ENCODE measurements at places on chromosomes 13 and 19.

DNA sequence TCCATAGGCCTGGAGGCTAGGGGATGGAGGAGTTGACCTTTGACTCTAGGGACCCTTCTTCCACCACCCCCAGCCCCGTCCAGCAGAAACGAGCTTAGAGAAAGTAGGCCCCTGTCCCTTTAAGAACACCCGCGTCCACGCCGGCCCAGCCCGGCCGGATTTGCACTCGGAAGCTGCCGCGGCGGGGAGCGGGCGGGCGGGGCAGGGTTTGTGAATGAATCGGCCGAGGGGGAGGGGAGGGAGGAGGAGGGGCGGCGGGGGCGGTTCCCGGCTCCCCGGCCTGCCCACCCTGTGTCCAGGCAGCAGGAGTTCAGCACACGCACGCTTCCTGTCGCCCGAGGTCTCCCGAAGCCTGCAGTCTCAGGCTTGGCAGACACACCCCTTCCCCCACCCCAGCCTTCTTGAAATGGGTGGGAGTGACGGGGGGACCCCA is 1.5 kb downstream of the UNC13A start:
- no peak for DNase-seq

DNA sequence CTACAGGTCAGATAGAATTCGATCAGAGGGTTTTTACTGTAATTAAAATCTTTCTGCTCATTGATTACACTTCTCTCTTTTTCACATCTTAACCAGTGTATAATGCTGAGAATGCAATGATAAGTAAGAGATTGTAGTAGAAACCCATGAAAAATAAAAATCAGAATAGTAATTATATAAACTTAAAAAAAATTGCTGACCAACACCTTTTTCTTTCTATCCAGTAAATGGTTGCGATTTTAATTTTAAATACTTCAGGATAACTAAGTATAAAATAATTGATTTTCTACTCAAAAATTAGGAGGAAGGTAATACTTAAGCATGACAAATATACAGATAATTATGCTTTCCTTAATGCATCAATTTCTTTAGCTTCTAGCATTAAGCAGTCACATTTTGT is 910.6 kb upstream of the GPC6 start:
- DNase-seq = no peak

- DNase-seq = no peak
Observed at GRCh38 chr19:13057744-13058143, 44.9 kb downstream of the LYL1 start.

- DNase-seq = peak; percentile 76
Observed at GRCh38 chr19:49149652-49150105, 5.5 kb downstream of the HRC start.

- DNase-seq = no peak
Observed at GRCh38 chr19:29393915-29394460, 131.8 kb upstream of the VSTM2B start.

DNA sequence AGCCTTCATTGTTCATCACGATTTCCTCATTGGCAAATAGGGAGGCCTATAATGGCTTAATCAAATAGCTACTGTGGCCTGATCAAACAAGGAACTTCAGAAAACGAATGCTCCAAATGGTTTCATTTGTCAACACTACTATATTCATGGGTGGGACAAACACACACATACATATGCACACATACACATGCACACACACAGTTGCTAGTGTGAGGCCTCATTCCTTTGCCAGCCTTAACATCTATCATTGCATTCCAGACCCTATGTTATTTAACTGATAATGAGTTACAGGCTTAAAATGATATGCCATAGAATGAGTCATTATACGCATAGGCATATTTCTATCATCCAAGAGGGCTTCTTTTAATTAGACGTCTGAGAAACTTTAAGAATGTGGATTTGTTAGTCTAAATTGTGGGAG is 140.2 kb downstream of the KLF5 start:
- DNase-seq = peak; percentile 11

- peak; percentile 17 for DNase-seq
Observed at GRCh38 chr19:49712397-49712859, 21.5 kb downstream of the CPT1C start.

DNA sequence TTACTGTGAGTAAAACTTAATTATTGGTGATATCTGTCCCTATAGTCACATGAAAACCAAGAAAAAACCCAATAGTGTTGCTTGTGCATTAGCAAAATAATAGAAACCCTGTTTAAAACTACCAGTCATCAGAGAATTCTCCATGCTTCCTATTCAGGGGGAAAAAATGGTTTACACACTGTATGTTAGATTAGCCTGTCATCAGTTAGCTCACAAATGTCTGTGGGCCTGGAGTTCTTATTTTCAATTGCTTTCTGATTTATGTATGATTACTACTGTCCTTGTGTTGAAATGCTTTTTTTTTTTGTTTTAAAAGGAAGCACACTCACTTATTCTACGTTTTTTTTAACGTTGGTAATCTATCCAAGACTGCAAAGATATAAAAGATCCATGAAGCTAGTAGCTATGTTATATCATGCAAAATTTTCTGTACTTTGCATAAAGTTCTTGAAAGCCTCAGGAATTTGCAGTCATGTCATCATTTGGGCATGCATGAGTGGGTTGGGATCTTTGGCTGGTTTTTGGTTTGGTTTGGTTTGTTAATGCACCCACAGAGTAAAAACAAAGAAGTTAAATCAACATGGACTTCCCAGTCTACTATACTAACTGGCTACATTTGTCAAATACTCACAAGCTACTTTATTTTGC is 25.9 kb downstream of the RXFP2 start:
- DNase-seq = no peak

GRCh38 chr19:10593820-10594637 is 6.9 kb upstream of the AP1M2 start:
- DNase-seq = no peak

GRCh38 chr13:50928102-50928501 is 18.5 kb downstream of the RNASEH2B start:
- DNase-seq = no peak

DNA sequence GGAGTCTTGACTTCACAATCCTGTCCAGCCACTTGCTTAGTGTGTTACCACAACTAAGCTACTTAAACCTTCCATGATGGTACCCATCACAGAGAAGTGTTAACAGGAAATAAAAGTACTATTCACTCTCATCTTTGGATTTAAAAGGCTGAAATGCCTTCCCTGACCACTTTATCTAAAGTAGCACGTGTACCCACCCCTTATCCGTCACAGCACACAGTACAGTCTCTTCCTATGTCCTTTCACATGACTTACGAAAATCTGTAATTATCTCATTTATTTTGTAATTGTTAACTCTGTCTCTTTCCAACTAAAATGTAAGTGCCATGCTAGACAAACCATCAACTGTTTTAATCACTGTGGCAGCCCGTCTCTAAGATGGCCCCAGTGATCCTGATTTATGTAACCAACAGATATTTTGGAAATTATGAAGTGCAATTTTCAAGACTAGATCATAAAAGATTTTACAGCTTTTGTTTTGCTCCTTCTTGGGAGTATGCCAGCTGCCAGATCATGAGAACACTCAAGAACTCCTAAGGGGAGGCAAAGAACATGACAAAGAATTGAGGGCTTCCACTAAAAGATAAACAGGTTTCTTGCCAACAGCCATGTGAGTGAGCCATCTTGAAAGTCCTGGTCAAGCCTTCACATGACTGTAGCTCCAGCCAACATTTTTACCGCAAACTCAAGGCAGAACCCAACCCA is 44.9 kb downstream of the DIAPH3 start:
- no peak for DNase-seq

DNA sequence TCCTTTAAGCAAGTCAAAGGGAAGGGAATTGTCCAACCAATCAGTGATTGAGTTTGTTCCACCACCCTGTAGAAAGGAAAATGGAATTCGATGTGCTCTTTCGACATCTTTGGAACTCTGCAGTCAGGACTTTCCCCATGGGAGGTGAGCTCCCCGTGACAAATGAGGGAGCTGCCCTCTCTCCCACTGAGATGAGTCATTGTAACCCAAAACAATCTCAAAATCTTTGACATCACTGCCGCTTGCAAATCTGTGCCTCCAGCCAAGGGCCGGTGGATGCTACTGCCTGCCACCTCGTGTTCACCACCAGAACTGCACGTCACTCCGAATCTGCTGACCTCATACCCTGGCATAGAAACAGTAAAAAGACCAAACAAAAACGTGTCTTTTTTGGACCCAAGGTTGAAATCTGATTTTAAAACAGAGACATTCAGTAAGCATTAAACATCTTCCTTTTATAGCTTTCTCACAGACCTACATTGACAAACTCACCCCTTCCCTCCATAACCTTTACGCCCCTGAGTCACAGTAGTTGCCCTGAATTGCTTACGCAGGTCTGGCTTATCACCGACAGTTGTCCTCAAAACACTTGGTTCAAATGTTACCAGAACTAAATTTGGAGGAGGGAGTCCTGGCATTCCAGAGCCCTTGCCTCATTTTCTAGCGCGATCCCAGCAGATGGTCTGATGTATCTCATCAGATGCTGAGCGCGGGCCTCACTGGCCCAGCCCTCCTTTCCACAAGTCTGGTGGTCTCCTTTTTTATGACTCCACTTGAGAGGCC is 105.2 kb downstream of the COL4A2 start:
- DNase-seq = peak; percentile 97

DNA sequence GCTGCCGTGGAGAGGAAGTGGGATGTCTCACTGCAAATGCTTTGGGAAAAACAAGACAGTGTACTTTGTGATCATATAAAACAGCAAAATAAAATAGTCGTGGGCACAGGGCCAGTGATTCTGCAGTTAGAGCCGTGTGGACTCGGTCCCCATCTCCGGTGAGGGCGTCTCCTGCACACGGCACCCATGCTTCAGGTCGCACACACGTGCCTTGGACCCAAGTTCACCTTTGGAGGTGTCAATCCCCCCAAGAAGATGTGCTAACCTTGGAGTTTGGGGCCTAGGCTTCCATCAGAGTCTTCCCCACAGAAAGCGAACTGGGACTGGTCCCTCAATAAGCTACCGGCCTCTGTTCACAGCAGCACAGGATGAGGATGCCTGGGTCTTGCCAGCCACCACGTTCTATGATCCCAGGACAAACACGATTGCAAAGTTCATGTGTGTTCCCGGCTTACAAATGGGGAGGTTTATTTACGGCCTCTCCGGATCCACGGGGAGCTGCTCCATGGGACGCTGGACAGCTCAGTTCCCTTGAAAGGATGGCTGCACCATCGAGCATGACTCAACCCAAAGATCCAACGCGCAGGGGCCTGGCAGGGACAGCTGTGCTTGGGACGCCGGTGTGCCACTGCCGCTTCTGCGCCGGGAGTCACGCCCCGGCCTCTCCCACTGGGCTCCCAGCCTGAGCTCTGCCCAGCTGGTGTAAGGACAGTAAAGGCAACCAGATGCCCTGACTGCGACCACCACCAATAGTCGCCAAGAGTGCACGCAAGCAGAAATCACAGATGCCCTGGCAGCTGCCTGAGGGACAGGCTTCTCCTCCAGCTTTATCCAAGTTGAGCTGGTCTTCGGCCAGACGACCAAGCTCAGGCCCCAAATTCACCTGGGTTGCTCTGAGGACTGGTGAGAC is 8.6 kb downstream of the GAS6 start:
- no peak for DNase-seq

- DNase-seq = no peak
Observed at GRCh38 chr13:37934339-37935191, 65.0 kb upstream of the TRPC4 start.

- DNase-seq = no peak
Observed at GRCh38 chr19:20858861-20859260, 64.2 kb upstream of the ZNF85 start.

- DNase-seq = no peak
Observed at GRCh38 chr19:48953141-48953540, 1.5 kb upstream of the BAX start.

GRCh38 chr13:100464006-100464405 is 124.6 kb downstream of the GGACT start:
- DNase-seq = no peak

- DNase-seq = no peak
Observed at GRCh38 chr19:50061650-50062049, 35.8 kb downstream of the ZNF473 start.

DNA sequence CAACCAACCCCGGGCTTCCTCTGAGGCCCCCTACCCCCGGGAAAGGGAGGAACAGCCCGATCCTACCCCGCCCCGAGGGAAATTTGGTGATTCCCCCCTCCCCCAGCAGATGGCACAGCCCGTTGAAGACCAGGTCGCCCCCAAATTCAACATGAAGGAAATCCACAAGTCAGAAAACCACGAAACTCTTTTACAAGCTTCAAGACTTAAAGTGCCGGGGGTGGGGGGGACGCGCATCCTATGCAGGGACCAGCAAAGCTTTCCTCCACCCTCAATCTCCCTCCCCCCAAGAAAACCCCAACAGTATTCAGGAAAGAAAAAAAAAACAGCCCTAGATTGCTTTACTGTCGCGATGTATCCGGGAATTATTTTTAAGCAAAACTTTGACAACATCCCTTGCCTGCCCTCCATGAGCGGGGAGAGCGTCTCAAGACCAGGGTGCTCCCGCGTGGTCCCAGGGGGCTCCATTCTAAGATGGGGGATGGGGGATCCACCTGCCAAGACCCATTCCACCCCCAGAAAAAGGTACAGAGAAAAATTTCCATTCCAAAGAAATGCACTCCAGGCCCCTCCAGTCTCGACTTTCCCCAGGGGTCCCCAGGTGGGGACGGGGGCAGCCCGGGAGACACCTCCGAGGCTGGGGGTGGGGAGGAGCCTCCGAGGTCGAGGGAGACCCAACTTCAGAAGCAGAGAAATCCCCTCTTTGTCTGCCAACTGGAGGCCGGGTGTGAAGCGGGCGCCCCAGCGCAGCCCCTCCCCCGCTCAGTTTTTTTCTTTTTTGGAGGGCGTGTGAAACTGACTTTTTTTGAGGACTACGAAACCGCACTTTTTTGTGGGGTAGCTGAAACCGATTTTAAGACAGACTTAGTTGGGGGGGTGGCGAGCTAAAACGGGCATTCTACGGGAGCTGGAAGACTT is 1.5 kb downstream of the TCF3 start:
- no peak for DNase-seq

DNA sequence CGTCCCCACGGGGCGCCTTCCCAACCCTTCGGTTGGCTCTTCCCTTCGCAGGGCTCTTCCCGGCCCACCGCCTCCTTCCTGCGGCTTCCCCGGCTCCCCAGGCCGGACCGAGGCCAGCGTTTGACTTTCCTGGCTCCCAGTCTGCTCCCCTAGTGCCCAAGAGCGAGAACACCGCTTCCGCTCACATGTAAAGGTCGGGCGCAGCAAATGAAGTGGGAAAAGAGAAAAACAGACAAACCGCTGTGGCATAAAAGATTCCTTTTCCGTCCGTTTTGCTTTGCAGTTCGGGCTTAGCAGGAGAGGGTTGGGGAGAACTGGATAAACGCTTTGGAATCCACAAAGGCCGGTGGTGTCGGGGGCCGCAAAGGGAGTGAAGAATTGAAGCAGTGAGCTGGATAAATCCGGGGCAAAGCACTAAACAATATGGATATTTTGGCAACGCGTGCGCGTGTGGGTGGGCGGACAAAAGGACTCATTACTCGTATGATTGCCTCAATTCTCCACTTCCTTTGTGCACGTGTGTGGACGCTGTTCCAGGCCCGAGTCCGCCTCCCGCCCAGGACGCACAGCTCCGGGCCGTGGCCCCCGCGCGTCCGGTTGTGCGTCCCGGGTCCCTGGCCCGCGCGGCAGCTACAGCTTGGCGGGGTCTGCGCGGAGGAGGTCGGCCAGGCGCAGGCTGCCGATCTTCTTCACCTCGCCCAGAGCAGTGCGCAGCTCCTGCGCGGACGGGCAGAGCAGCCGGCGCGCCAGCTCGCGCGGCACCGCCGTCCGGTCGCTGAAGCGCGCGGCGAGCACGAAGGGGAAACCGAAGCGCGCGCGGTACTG is 8.6 kb upstream of the CDX2 start:
- no peak for DNase-seq

GRCh38 chr13:47433461-47434005 is 536.7 kb upstream of the HTR2A start:
- DNase-seq = no peak

- DNase-seq = no peak
Observed at GRCh38 chr19:29634423-29635130, 28.5 kb downstream of the POP4 start.

- DNase-seq = peak; percentile 23
Observed at GRCh38 chr19:14473978-14474578, 1.1 kb downstream of the PTGER1 start.

All from epithelial cell of esophagus (primary cell).